Activated T-cell treated with anti-CD3 and anti-CD28 coated beads, Interleukin-2, amount 50 U/mL, for 24 hours (primary cell): ENCODE measurements at places on chromosomes 4 and X.

DNA sequence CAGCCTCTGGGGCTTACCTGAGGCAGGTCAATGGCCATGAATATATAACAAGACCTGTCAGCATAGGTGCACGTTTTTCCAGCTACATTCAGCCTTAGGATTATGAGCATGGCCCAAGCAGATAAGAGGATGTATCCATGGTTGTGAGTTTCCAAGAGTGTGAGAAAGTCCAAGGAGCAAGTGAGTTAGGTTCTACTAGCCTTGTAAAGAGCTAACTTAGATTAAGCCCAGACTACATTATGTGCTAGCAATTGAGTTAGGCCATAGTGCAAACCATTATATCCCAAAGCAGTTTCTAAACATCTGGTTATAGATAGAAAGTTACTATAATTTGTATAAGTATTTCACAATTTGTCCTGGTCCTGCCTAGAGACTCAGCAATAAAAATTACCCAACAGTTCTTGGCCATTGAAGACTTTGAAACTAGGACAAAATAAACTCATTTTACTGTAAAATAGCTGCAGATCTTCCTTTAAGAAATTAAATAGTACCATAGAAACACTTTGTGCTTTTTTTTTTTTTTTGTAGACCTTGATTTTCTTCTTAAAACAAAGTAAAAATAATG, 312.0 kb downstream of the CAMK2D start:
- no peak for DNase-seq
- H3K36me3 ChIP-seq = peaks cover 42% of the 10 kb centered on the region
- H3K4me1 ChIP-seq = peaks cover 17% of the 10 kb centered on the region
- no peaks in the 10 kb centered on the region for H3K27me3 ChIP-seq
- H3K27ac ChIP-seq = no peak overlapping the region

- H3K27ac ChIP-seq = no peak overlapping the region
- no peak for DNase-seq
- no peaks in the 10 kb centered on the region for H3K4me1 ChIP-seq
- H3K36me3 ChIP-seq = peaks cover 19% of the 10 kb centered on the region
- no peaks in the 10 kb centered on the region for H3K27me3 ChIP-seq
Measured at GRCh38 chr4:123105026-123105420, 182.6 kb upstream of the NUDT6 start.

GRCh38 chr4:184012937-184013336, 107.8 kb downstream of the STOX2 start:
- H3K36me3 ChIP-seq = no peaks in the 10 kb centered on the region
- no peak overlapping the region for H3K27ac ChIP-seq
- peaks cover 2% of the 10 kb centered on the region for H3K27me3 ChIP-seq
- H3K4me3 ChIP-seq = no peak overlapping the region
- H3K4me1 ChIP-seq = peaks cover 3% of the 10 kb centered on the region
- DNase-seq = no peak

- no peak for DNase-seq
- no peaks in the 10 kb centered on the region for H3K36me3 ChIP-seq
- H3K27me3 ChIP-seq = peaks cover 24% of the 10 kb centered on the region
- H3K4me1 ChIP-seq = no peaks in the 10 kb centered on the region
Measured at GRCh38 chr4:112895811-112896608, 153.4 kb upstream of the ANK2 start.

- H3K27ac ChIP-seq = no peak overlapping the region
- no peaks in the 10 kb centered on the region for H3K4me1 ChIP-seq
- no peaks in the 10 kb centered on the region for H3K36me3 ChIP-seq
- H3K4me3 ChIP-seq = no peak overlapping the region
Measured at GRCh38 chrX:46811121-46811520, 25.7 kb upstream of the RP2 start.
